ENCODE measurements at places on chromosomes 11 and 22.

- peak; percentile 52 for DNase-seq
Observed at GRCh38 chr11:126105022-126105747, 42.5 kb upstream of the CDON start.

DNA sequence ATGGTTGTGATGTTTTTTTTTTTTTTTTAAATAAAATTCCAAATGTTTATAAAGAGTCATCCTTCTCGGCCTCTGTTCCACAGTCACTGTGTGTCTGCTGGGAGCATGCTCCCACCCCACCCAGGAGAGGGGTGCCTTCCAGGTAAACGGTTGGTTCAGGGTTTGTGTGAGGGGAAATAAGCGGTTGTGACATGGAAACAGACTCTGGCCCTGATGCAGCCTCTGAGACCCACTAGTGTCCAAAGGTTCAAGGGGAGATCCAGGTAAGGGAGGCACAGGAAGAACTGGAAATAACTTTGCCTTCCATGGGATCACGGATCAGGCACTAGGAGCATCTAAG, 6.0 kb upstream of the GAS2L1 start:
- DNase-seq: no peak

GRCh38 chr11:126154691-126155090, 56.8 kb downstream of the RPUSD4 start:
- DNase-seq: no peak

DNA sequence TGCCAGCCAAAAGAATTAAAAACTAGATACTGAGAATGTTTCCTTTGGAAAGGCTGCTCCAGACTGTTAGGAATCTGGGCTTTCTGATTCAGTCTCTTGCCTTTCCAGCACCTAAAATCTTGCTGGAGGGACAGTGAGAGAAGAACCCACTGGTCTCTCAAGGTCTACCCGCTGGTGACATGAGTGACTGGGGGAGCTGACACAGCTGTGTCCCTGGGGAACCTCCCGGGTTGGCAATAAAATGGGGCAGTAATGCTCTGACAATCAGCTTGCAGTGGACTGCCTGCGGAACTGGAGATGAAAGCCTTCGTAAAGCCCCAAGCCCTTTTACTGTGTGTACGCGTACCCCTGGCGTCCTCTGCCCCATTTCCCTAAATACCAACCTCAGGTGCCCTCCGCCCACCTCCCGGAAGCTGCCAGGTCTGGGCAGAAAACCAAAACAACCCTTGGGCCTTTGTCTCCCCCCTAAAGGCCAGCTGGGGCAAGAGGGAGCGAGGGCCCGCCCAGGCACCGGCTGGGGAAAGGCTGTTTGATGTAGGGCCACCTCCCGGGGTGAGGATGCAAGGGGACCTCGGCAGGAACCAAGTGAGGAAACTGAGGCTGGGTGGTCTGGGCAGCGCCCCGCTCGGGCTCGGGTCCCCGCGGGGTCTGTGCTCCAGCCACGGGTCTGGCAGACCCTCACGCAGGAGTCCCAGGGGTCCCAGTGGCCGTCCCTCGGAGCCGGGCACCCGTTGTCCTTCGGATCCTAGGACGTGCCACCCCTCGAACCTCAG, 741 bp downstream of the CARS1 start:
- peak; percentile 71 for DNase-seq

DNA sequence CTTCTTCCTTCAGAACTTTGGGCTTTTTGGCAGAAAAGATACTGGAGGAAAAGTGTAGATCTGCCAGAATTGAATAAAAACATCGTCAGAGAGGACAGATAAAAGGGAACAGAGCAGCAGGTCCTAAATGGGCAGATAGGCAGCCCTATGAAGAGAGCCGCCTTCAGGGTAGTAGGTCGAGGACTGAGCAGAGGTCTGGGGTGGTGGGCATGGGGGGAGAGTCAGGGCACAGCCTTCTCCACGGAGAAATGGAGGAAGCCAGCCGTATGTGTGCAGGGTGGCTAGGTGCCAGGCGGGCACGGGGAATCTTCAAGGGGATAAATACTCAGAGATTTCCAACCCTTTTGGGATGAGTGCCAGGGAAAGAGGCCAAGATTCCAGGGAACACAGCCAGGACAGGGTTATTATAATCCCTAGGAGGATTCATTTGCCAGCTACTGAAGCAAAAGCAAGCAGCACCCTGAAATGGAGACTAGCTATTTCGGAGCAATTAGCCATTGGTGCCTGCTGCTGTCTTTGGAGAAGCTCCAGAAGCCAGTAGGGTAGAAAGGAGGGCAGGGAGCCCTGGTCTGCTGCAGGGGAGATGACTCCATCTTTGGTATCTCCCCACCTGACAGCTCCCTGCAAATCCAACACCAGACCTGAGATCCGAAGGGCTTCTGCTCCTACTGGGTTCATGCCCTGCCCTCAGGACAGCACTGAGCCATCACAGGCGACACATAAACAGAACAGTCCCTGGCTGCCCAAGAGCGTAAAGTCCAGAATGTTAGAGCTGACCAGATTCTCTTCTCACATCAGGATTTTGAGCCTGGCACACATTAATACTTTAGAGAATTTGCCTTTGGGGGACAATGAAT, 174.5 kb upstream of the NTM start:
- DNase-seq: no peak

DNA sequence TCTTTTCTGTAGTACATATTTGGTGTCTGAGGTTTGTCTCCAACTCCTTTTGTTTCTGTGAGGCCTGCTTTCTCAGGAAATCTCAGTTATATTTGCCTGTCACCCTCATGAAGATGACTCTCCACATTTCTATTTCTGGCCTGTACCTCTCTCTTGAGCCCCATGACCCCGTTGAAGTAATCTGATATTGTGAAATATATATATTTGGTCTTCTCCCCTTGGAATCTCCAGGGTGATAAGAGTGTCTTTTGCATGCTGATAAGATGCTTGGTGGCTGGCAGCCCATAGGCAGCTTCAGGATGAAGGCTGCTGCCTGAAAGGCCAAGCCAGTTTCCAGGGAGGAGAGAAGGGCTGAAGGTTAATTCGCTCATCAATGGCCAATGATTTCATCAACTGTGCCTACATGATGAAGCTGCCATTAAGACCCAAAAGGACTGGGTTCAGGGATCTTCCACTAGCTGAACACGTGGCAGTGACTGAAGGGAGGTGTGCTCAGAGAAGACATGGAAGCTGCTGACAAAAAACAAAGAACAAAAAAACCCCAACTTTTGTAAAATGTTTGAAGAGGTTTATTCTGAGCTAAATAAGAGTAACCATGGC, 67.4 kb downstream of the MICAL2 start:
- DNase-seq: no peak

DNA sequence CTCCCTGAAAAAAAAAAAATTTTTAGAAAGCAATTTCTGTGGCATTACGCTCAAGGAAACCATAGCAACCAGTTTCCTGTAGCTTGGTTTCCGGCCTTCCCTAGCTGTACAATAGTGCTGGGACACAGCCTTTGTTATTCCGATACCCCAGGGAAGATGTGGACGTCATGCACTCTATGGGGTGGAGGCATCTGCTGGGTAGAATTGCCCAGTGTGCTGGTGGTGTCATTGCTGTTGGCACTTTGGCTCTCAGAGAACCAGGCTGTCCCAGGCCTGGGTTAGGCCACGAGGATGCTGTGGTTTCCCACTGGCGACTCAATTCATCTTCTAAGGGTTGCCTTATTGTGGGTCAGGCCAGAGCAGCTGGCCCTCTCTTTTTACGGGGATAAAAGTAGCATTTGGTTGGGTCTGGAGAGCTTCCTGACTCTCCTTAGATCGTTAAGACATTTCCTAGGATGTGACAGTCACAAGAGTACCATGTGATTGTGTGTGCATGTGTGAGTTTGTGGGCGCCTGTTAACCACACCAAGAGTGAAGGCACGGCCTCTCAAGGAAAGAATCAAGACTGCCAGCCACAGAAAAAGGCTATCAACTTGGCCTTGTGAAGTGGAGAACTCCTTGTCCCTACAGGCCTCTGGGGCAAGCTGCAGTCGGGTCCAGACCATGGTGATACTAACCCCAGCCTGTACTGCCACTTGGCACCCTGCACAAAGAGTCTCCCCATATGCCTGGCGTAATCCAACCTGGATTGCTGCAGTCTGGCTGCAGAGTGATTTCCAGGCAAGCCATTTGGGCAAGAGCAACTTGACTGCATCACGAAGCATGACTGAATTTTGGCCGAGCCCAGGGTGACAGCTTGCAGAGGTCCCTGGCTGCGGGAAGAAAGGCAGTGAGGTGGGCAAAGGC, 35.9 kb upstream of the NAV2 start:
- DNase-seq: no peak

GRCh38 chr11:9664276-9665171, 647 bp downstream of the SWAP70 start:
- no peak for DNase-seq
